Urinary bladder (tissue), 4 donors: ENCODE measurements at places on chromosomes 12 and 14. TPM values are rescaled to one million over a fixed set of nuclear protein-coding genes. Genes with fewer than 3 reads are reported as not detected.

Gene SYT1
- 13.8 TPM for total RNA-seq

Gene PTGDR
- total RNA-seq, result 0.58 TPM

Gene GOLT1B
- 80.0 TPM for total RNA-seq

Gene KLRK1
- 1.3 TPM for total RNA-seq

Gene SERPINA10
- not detected for total RNA-seq

Gene LRRC43
- total RNA-seq, result not detected

Gene FOXA1
- total RNA-seq, result 14.1 TPM

Gene ERBB3
- 34.4 TPM for total RNA-seq

Gene FOXG1
- total RNA-seq, result not detected

Gene METTL3
- total RNA-seq, result 64.4 TPM

Gene IFNG-AS1
- total RNA-seq, result 0.32 TPM

Gene ADCY4
- total RNA-seq, result 12.6 TPM

GRCh38 chr14:68279777-68280233 lies 460.2 kb downstream of the RAD51B start:
- DNase-seq, result no peak

DNA sequence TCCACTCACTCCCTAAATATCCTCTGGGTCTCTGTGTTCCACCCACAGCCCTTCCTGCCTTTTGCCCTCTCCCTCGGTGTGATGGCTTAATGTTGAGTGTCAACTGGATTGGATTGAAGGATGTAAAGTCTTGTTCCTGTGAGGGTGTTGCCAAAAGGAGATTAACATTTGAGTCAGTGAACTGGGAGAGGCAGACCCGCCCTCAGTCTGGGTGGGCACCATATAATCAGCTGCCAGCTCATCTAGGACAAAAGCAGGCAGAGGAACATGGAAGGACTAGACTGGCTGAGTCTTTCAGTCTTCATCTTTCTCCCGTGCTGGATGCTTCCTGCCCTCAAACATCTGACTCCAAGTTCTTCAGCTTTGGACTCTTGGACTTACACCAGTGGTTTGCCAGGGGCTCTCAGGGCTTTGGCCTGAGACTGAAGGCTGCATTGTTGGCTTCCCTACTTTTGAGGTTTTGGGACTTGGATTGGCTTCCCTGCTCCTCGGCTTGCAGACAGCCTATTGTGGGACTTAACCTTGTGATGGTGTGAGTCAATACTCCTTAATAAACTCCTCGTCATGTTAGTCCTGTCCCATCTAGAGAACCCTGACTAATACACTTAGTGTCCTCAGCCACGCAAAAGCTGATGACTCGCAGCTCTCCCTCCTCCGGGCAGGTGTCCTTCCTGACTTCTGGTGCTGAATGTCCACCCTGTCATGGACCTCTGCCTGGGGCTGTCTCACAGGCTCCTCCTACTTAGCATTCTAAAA lies 5.9 kb downstream of the DGLUCY start:
- DNase-seq, result no peak

- DNase-seq, result no peak
These were observed 572 bp downstream of the RAN start for GRCh38 chr12:130872179-130873096.

DNA sequence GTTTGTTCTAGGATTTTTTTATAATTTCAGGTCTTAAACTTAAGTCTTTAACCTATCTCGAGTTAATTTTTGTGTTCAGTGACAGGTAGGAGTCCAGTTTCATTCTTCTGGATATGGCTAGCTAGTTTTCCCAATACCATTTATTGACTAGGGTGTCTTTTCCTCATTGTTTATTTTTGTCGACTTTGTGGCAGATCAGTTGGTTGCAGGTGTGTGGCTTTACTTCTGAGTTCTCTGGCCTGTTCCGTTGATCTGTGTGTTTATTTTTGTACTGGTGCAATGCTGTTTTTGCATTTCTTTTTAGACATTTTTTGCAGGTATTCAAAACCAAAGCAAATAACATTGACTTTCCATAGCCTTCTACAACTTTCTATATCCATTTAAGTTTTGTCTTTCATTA lies 121.7 kb downstream of the ETNK1 start:
- no peak for DNase-seq

DNA sequence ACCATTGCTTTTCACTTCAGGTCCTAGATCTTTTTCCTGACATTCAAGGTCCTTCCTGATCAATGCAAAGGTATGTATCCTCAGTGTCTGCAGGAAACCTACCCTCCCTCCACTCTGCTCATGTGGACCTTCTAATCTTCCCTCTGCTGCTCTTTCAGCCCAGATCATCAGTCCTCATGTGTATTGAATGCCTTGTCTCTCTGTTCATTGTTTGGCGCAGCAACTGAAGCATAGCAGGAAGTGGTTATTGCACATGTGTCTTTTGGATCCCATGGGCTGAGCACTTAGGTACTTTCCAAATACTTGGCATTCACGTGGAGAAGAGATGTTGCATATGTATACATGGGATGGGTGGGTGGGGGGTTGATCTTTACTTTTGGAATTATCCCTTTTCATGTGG lies 4.3 kb upstream of the NIN start:
- no peak for DNase-seq

DNA sequence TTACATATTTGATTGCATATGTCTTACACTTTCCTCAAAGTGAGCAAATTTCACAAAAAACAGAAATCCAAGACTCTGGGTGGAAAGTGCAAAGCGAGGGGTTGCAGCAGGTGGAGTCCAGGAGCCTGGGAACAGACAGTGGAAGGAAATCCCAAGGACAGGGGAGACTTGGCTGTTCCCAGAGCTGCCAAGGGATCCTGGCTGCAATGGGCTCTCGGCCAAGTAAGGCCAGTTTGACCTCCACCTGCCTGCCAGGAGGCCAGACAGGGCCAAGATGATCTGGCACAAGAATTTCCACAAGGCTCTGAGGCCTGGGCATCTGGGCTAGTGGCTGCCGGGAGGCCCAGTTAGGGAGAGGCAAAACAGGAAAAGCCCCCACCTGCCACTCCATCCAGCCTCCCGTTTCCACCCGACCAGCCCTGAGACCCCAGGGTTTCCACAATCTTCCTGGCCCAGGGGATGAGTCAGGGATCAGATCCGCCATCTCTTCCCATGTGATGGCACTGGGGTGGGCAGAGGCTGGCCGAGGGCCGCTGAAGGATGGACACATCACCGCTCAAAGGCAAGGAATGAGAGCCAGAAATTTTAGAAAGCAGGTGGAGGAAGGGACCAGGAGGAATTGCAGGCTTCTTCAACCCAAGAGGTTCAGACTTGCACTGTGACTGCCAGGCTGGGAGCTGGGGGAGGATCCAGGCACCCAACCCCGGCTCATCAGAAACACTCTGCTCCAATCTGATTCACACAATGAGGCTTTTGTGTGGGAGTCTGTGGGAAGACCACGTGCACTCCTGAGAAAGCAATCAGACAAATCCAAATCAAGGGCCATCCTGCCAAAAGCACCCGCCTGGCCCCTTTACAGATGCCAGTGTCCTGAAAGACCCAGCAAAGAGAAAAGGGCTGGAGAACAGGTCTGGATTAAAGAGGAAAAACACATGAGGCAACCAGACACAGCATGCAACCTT lies 16.3 kb downstream of the SCARB1 start:
- no peak for DNase-seq

DNA sequence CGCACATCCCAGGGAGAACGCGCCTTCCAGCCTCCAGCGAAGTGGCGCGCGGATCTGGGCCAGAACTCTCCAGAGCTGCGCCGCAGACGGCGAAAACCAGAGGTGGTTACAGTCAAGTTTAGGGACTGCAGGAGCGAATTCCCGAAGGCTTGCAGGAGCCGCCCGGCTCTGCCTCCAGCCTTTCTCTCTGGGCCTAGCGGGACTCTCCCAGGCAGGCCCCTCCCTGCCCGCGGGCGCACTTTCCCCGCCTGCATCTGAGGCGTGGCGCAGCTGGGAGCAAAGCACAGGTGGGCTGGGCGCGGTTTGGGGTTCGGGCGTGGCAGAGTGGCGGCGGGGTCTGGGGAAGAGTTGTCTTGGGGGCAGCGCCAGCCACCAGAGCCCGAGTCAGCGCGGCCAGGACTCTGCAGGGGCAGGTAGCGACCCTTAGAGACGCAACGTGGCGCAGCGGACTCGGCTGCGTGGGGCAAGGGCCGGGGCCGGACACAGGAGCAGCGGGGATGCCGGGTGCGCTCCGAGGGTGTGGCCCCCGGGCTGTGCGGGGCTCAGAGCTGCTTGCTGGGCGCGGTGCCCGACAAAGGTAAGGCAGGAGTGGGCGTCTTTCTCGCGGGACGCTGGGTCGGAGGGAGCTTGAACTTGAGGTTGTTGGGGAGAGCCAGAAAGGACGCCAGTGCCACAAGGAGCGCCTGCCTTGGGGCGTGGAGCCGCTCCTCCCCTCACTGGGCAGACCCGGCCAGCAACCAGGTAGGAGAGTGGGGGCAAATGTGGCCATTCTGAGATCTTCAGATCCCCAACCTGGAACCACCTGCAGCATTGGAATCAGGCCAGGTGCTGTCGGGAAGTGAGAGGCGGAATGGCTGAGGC lies 1126.0 kb downstream of the AACS start:
- DNase-seq, result no peak

GRCh38 chr12:100266585-100266834 lies 369 bp downstream of the DEPDC4 start:
- DNase-seq, result no peak

GRCh38 chr12:117127933-117128823 lies 29.0 kb upstream of the TESC start:
- DNase-seq, result no peak

DNA sequence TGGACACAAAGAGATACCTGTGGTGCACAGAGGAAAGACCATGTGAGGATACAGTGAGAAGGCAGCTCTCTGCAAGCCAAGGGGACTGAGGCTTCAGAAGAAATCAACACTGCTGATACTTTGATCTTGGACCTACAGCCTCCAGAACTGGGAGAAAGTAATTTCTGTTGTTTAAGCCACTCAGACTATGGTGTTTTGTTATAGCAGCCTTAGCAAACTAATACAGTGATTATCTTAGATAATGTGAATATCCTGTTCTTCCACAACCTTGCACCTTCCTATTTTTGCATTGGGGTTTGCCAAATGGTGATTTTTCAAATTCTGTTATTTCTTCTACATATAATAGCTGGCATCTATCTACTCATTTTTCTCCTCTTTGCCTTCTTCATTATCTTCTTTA lies 8.2 kb upstream of the C14orf93 start:
- no peak for DNase-seq

- no peak for DNase-seq
These were observed 129.1 kb downstream of the TMEM117 start for GRCh38 chr12:43964961-43965360.

DNA sequence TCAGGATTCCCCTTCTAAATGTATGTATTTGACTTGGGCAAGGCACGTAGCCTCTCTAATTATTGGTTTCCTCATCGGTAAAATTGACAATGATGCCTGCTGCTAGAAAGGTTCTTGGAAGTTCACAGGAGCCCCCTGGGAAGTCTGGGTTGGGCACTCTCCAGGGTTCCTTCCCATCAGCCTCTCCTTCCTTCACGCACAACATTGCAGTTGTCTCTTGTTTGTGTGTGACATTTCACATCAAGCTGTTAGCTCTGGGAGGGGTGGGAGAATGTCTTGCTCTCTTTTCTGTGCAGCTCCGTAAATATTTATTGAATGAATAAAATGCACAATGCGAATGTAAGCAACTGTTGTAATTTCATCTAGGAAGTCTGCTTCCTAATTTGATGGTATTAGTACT lies 153.2 kb upstream of the PRICKLE1 start:
- DNase-seq, result no peak

DNA sequence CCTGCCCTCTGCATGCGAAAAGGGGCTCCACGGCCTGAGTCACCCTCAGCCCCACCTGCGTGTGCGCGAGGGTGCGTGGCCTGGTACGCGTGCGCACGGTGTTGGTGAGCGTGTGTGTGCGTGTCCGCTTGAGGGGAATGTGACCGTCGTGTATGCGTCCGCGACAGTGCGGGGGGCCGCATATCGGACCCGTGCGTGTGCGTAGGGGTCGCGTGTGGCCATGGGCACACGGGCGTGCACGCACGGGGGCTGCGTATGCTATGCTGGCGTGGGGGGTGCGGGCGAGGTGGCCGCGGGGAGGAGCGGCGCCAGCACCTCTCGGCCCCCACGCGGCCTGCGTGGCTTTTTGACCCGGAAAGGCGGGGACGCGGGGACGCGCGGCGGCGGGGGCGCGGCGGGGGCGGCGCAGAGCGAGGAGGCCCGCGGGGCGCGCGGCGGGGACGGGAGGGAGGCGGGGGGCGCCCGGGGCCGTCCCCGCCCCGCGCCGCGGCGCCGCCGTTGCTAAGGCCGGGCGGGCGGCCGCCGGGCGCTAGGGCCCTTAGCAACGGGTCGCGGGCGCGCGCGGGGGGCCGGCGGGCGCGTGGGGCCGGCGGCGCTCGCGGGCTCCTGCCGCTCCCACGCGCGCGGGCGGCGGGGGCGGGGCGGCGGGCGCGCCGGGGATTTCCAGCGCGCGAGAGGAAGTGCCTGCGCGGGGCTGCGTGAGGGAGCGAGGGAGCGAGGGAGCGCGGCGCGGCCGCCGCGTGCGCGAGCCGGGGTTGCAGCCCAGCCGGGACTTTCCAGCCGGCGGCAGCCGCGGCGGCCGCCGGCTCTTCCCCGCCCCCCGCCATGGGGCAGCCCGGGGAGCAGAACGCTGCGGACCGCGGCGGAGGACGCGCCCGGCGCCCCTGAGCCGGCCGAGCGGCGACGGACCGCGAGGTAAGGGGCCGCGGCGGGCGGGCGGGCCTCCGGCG lies at the start of gene TRAF3:
TRAF3 (plus strand) TSS at position 689 of the 950 bp plus-strand sequence. CDS start 92,753 bp downstream, outside the sequence.
- DNase-seq, result no peak

GRCh38 chr12:123905319-123905925 lies 67.2 kb downstream of the CCDC92 start:
- DNase-seq, result no peak

DNA sequence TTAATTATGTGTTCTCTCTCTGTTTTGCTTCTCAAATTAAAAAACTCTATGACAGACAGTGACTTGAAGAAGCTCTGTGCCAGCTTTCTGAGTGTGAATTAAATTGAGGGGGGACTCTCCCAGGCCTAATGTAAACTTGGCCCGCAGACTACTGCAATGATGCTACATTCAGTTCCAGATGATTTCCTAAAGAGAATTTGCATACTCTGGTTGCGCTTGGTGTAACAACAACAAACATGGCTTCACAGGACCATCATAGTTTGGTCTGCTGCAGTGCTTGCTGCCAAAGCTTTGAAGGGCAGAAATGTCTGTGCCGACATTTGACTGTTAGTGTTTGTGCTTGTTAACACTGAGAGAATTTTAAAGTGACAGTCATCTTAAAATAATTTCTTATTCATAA lies 25.0 kb downstream of the CFAP54 start:
- no peak for DNase-seq

DNA sequence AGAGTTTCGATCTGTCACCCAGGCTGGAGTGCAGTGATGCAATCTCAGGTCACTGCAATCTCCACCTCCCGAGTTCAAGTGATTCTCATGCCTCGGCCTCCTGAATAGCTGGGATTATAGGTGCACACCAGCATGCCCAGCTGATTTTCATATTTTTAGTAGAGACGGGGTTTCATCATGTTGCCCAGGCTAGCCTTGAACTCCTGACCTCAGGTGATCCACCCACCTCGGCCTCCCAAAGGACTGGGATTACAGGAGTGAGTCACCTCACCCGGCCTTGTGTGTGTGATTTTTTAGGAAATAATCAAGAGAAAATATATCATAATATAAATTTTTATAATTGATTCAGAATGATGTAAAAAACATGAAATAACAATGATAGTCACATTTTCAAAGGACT lies 1231.4 kb downstream of the GALC start:
- DNase-seq, result no peak

GRCh38 chr14:71005076-71005475 lies 97.8 kb downstream of the PCNX1 start:
- DNase-seq, result no peak
